ENCODE measurements at places on chromosomes 5 and 9.

GRCh38 chr9:13437866-13438265, 158.4 kb upstream of the MPDZ start:
- no peak for DNase-seq

DNA sequence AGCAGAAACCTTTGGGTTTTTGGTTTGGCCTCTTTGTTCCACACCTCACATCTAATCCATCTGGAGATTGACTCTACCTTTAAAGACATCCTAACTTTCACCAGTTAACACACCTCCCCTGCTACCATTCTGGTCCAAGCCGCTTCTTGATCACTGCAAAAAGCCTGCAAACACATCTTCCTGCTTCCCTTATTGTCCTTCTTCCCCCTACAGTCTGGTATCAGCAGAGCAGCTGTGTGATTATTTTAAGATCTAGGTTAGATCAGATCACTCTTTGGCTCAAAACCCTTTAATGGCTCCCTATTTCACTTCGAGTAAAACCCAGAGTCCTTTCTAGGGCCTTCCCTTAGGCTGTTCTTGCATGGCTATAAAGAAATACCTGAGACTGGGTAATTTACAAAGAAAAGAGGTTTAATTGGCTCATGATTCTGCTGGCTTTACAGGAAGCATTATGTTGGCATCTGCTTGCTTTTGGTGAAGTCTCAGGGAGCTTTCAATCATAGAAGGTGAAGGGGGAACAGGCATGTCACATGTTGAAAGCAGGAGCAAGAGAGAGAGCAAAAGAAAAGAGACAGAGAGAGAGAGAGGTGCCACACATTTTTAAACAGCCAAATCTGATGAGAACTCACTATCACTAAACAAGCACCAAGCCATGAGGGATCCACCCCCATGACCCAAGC, 1.5 kb upstream of the TEX10 start:
- no peak for DNase-seq

DNA sequence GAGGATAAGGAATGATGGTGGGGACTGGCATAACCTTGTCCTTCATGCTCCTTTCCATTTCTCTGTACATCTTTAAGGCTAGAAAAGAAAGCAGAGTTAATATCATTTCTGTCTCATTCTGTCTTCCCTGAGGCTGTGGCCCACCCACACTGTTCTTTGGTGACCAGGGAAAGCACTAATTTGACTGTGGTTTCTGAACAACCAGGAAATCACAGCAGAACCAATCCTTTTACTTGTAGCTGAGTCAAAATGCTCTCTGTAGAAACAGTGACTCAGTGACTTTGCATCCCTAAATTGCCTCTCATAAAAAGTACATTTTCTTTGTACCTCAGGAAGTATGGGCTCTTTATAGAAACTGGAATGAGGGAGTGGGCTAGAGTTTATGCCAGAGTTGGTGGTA, 28.1 kb downstream of the IL33 start:
- DNase-seq, result peak; percentile 25

DNA sequence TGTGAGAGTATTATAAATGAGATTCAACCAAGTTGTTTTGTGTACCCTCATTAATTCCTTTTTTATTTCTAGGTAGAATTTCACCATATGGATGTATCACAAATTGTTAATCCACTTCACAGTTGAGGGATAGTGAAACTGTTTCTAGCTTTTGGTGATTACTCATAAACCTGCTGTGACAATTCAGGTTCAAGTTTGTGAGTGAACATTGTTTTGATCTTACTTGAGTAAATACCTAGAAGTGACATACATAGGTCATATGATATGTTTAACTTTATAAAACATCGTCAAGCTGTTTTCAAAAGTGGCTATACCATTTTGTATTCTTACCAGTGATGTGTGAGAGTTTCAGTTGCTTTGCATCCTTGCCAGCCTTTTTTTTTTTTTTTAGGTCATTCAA, 112.9 kb downstream of the CAMK4 start:
- no peak for DNase-seq

GRCh38 chr5:151772029-151772845, 483 bp downstream of the G3BP1 start:
- DNase-seq, result peak; percentile 14

Data from fibroblast of skin of right quadriceps (primary cell).